ENCODE measurements at places on chromosomes 4 and X. TPM values are rescaled to one million over a fixed set of nuclear protein-coding genes. Genes with fewer than 3 reads are reported as not detected.

DUSP21 gene
- not detected for total RNA-seq

COX18 gene
- total RNA-seq: 30.1 TPM

GAGE12H gene
- total RNA-seq: not detected

NOX1 gene
- total RNA-seq: 0.10 TPM

MAGEA1 gene
- not detected for total RNA-seq

AMTN gene
- total RNA-seq: not detected

PHKA1 gene
- 11.9 TPM for total RNA-seq

GLA gene
- 23.7 TPM for total RNA-seq

SLC10A6 gene
- not detected for total RNA-seq

SPINK2 gene
- not detected for total RNA-seq

ENPEP gene
- total RNA-seq: 1.4 TPM

PCDH18 gene
- 59.9 TPM for total RNA-seq

XAGE2 gene
- total RNA-seq: not detected

ASMT gene
- total RNA-seq: not detected

GRCh38 chr4:3638080-3638795 lies 106.0 kb upstream of the LRPAP1 start:
- no peak for DNase-seq

GRCh38 chr4:93480452-93480851 lies 348.1 kb upstream of the ATOH1 start:
- no peak for DNase-seq

GRCh38 chr4:161650812-161651211 lies 513.0 kb downstream of the FSTL5 start:
- no peak for DNase-seq

DNA sequence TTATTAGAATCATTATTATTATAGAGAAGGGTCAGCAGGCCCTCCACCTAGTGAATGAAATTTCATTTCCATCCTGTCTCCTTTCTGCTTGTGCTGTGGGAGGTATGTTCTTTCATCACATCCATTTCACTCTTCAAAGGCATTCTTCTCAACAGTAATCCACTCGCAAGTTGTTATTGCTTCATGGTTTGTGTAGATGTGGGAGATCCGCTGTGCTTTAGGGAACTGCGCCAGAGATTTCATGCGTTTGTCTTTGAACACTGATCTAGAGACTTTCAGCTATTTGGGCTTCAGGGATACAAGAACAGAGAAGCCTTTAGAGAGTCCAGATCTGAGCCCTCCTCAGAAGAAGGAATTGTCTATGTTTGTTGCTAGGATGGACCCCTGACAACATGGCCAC lies 53.5 kb upstream of the PUDP start:
- DNase-seq: no peak

DNA sequence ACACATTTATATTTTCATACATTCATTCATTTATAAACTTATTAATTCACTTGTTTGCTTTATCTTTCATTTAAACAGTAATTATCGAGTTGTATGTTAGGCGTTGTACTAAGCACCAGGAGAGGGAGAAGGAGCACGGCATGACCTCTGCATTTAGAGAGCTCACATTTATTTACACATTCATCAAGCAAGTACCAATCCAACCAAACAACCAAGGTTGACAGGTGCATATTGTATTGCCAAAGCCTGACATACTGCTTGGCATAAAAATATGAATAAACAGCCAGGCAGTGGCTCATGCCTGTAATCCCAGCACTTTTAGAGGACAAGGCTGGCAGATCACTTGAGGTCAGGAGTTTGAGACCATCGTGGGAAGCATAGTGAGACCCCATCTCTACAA lies 37.0 kb upstream of the CLNK start:
- no peak for DNase-seq

- peak; percentile 55 for DNase-seq
Measured at GRCh38 chr4:149795256-149795655, 20.4 kb downstream of the IQCM start.

- DNase-seq: no peak
Measured at GRCh38 chr4:164095313-164096110, 601.0 kb downstream of the TMA16 start.

DNA sequence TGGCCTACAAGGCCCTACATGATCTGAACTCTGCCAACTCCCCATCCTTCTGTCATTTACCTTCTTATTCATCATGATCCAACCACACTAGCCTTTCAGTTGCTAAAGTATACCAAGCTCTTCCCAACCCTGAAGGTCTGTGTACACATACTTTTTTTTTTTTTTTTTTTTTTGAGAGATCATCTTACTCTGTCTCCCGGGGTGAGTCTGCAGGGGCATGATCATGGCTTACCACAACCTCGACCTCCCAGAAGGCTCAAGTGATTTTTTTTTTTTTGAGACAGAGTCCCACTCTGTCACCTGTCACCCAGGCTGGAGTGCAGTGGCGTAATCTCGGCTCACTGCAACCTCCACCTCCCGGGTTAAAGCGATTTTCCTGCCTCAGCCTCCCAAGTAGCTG lies 5.9 kb upstream of the UTP14A start:
- peak; percentile 9 for DNase-seq

GRCh38 chr4:142043509-142043908 lies 407.1 kb downstream of the IL15 start:
- DNase-seq: no peak

GRCh38 chr4:36374836-36375511 lies 93.6 kb downstream of the DTHD1 start:
- DNase-seq: no peak

DNA sequence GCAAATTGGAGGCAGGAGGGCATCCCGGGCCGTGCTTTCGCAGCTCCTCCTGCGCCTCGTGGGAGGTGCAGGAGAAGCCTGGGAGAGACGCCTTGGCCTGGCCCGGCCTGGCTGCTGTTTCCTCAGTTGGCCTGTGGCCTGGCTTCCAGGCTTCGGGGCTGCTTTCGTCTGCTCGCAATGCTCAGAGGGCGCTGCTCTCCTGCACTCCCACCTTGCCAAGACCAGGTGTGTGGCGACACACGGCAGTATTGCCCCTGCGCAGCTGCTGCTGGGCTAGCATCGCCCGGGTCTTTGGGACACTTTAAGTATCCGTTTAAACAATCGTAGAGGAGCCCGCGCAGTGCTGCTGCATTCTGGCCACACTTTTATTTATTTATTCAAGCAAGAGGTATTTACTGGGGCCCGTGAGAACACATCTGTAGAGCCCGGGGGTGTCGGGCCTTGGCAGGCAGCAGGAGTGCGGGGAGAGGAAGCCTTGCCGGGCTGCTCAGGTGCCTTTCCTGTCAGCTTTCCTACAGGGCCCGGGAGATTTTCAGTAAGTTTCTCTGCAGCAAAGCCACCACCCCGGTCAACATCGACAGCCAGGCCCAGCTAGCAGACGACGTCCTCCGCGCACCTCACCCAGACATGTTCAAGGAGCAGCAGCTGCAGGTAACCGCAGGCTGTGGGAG lies 26.2 kb upstream of the HGFAC start:
- no peak for DNase-seq

DNA sequence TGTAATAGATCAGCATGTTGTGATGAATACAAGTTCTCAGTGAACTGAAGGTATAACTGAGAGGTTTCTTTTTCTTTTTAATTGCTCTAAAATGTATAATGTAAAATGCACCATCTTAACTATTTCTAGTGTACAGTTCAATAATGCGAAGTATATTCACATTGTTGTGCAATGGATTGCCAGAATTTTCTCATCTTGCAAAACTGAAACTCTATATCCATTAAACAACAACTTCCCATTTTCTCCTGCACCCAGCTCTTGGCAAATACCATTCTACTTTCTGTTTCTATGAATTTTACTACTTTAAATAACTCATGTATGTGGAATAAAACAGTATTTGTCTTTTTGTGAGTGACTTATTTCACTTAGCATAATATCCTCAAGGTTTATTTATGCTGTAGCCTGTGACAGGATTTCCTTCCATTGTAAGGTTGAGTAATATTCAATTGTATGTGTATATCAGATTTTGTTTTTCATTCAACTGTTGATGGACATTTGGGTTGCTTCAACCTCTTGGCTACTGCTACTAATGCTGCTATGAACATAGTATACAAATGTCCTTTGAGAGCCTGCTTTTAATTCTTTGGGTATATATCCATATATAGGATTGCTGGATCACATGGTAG lies 53.5 kb upstream of the NPFFR2 start:
- no peak for DNase-seq

GRCh38 chr4:174215057-174215456 lies 68.4 kb downstream of the FBXO8 start:
- DNase-seq: no peak

- no peak for DNase-seq
Measured at GRCh38 chr4:38671592-38671940, 7.6 kb downstream of the KLF3 start.

DNA sequence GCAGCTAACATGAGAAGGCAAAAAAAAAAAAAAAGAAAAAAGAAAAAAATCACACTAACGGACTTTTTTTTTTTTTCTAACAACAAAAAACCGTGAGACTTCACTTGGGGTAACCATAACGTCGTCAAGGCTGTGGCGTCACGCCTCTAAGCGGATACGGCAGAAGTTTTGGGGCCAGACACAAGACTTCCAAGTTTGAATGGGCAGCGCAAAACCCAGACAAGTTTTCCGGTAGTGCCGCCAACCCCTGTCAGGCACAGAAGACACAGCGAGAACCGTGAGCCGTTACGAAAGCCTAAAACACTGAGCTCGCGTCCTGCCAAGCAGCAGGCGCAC lies 556 bp upstream of the SMARCA5 start:
- no peak for DNase-seq

DNA sequence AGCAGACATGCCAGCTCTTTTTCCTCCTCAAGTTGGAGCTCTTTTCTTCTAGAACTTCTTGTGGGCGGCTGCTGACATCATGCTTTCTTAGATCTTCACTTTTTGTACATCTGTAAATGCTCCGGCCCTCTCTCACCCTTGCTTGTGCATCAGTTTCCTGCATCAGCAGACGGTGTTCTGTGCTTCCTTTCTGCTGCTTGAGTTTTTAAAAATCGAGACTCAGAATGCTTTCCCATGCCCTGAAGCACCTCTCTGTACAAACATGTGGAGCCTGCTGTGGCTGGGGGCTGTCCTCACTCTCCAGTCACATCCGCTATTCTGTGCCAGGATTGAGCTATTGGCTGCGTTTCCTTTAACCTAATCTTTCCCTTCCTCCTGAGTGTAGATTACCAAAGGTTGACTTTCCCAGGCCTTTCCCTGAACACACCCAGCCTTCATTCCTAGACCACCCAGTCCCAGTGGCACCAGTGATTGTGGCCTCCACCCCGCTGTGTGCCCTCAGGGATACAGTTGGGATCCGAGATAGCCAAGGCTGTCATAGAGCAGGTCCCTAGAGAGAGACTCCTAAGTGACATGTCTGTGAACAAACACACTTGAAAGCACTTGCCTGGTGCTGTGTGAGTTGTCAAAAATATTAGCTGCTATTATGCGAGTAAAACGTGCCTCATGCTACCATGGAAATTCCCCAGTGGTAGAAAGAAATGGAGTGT lies 41.9 kb downstream of the TNIP2 start:
- DNase-seq: no peak

GRCh38 chr4:153963216-153963615 lies 174.3 kb upstream of the SFRP2 start:
- DNase-seq: no peak

GRCh38 chr4:34731070-34731469 lies 1513.2 kb downstream of the ARAP2 start:
- DNase-seq: no peak

DNA sequence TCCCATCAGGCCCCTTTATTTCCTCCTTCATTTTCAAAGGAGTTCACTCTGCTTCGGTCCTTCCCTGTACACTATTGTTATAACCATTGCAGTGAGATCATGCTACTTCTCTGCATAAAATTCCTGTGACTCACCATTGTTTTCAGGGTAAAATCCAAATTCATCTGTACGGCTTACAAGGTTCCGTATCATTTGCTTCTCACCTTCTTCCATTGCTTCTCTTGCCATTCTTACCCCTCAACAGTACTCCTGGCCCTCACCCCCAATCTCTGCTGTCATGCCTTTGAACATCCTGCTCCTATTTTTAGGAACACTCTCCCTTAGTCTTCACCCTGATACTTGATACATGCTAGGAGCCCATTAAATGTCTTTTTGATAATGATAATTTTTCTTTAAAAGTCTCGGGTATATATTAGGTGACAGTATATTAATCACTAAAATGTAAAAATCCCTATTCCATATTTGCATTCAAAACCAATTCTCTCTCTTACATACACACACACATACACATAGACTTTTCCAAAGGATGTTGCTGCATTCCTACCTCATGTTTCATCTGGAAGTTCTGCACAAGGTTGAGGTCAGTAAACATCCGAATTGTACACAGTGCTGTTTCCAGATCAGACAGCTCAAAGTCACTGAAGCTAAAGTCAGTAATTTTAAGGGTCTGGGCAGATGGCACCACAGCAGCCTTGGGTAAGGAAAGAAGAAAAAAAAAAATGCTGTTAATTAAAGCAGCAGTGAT lies 103.4 kb downstream of the PDE5A start:
- DNase-seq: peak; percentile 46

GRCh38 chr4:53956053-53956452 lies 108.4 kb downstream of the CHIC2 start:
- no peak for DNase-seq

DNA sequence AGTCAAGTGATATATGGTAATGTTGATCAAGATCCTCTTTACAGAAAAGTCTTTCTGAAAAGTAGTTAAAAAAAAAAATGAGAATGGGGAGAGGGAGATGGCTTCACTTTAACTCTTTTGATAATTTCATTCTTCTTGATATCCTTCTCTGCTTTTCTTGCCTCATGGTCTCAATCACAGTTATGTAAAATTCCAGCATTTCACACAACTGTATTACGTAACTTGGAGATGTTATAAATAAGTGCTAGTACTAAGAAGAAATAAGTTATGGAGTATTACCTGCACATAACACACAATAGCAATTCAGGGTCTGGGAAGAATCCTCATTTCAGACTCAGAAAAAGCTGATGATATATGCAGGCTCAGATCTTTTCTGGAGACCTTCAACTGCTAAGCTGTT lies 22.0 kb downstream of the RUFY3 start:
- DNase-seq: no peak

DNA sequence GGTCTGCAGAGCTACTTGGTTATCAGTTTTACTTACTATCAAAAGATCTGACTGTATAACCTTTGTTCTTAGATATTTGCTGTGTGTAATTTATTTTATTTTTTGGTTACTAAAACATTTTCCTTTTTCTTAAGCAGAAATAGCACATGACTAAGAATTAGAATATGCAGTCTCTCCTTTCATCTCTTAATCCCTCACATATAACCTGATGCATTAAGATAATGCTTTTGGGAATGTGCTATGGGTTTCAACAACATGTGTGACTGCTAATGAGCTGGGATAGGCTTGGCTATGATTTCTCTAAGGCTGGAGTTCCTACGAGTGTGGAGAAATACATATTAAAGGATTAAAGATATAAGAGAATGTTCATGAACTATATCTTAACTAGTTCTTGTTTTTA lies 41.5 kb downstream of the SHROOM3 start:
- no peak for DNase-seq

GRCh38 chrX:119466970-119467369 lies 1.3 kb upstream of the SLC25A5 start:
- DNase-seq: no peak

All from myocyte (in vitro differentiated cells).